ENCODE measurements at places on chromosomes 11 and 22.
A peak's percentile ranks its signal among the peaks of the same experiment; 100 is the strongest.

- DNase-seq: no peak
Observed at GRCh38 chr11:132977241-132977640, 555.1 kb downstream of the OPCML start.

DNA sequence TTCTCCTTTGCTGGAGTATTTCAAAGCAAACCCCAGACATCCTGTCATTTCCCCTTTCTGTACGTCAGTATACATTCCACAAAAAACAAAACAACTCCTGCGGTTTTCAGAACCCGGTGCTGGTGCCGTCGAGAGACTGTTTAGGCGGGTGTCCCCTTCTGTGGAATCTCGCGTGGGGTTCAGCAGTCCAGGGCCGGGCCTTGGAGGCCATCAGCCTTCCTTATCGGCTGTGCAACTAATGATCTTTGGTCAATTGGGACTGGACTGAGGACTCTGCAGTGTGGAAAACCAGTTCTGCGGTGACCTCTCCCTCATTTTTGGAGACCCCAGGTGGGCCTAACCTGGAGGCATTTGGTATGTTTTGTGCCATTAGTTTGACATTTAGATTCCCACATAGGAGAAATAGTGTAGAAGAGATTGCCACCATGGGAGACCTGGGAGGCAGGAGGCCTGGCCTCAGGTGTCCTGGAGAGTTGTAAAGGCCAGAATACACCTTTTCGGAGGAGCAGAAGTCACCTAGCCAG, 84.4 kb downstream of the TBC1D22A start:
- DNase-seq: no peak

GRCh38 chr11:115333121-115333520, 171.1 kb downstream of the CADM1 start:
- peak; percentile 49 for DNase-seq

DNA sequence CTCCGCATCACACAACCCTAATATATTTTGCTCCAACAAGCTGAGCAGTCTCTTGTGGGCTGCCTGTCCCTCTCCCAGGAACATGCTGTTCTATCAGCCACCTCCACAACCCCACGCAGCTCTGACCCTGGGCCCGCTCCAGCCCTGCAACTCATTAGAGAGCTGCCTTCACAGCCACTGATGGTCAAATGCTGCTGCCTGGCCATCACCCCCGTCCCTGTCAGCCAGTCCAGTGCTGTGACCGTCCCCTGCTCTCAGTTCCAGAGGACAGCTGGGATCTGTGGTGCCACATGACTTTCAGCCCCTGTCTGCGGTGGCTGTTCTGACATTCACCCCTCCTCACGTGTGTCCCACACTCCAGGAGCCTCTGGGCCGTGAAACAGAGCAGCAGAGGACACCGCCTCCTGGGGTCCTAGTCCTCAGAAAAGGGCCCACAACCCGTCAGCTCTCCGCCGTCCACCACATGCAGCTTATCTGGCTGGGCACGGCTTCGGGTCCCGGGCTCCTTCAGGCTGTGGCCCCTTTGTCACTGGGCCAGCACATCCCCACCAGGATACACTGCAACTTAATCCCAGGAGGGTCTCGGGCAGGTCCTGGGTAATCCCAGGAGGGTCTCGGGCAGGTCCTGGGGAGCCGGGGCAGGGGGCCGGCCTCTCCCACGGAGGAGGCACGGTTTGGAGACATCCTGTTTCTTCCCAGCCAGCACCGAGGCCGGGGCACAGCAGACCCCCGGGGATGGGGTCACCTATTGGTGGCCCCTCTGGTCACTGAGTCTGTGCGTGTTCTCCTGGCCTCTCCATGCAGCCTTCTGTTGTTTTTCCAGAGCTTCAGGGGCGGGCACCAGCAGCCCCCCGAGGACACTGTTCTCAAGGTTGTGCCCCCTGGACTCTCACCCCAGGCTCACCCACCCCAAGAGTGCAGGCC, 15.1 kb downstream of the CRELD2 start:
- no peak for DNase-seq

DNA sequence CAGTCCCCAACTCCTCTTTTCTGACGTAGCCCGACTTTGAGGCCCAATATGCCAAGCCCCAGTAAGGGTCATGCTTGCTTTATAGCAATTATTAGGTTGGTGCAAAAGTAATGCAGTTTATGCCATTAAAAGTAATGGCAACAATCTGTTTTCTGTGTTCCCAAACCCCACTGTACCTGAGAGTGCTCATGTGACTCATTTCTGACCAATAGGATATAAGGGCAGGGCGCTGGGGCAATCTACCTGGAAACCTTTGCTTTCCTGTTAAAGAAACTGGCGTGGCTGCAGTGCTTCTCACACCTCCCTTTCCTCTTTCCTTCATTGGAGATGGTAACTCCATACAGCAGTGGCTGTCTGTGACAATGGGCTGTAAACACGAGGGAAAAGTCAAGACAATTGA, 78.9 kb upstream of the MPPED2 start:
- no peak for DNase-seq

- no peak for DNase-seq
Observed at GRCh38 chr22:40056559-40056958, 61.8 kb downstream of the FAM83F start.

GRCh38 chr22:41305646-41306045, 4.3 kb downstream of the ZC3H7B start:
- no peak for DNase-seq

GRCh38 chr11:26851696-26852095, 129.8 kb upstream of the SLC5A12 start:
- DNase-seq: no peak

- DNase-seq: no peak
Observed at GRCh38 chr11:11459578-11459977, 106.5 kb upstream of the CSNK2A3 start.

DNA sequence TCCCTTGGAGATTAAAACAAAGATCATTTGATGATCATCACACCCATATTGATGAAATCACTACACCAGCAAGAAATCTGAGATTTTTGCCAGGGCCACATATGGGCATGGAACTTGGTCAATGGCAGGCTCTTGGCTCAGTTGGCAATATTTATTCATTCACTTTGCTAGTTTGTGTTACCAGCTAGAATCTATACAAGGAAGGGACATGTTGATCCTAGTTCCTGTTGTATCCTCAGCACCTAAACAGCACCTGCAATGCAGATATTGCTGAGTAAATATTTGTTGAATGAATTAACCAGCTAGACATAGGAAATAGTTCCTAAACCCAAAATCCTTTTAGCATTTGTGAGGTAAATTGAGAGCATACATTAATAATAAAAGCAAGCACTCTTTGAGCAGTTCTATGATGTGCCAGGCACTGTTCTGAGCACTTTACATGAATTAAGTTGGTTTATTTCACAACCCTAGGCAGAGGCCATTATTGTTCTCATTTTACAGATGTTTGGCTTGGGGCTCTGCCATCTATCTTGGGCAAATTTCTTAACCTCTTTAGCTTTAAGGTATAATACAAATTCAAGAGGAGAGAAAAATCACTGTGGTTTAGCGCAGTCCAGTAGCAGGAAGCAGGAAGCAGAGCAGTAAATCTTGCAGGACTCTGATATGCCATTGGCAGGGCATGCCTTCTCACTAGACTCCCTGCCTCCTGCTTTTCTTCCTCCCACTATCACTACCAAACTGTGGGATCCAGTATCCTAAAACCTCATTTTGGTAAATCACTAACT, 1.6 kb downstream of the TRIM68 start:
- no peak for DNase-seq
